Muscle of arm (tissue), 14 donors: ENCODE measurements at places on chromosomes 5 and 9.

DNA sequence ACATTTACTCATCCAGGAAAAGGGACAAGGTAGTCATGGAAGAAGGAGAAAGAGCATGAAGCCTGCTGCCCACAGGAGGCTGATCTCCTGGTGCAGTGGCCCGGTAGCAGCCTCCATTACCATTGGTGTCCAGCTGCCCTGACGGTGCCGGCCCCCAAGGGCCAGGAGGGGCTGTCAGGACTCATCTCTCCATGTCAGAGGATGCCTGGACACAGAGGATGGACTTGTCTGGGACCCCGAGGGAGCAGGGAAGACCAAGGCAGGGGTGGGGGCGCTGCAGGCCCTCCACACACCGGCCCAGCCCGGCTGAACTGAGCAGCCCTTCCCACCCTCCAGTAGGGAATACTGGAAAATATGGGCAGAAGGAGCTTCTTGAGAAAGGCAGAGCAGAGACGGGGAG, 52.2 kb downstream of the IRX2 start:
- no peak for DNase-seq

- no peak for DNase-seq
Measured at GRCh38 chr9:136296434-136297015, 7.4 kb downstream of the CCDC187 start.

DNA sequence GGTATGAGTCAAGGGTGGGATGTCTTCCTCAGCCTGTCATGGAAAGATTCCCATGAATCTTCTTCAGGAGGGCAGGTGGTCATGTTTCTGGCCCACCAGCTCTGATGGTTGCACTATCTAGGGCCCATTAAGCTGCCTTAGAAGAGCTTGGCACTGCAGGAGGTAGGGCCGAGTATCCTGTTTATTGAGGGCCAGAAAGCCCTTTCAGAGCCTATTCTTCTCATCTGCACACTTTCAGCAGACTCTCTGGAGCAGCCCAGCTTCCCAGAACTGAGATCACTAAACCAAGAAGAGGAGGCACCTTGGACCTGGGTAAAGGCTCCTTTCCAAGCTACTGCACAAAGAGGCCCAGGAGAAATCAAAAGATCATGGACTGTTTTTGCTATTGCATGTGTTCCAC, 146.5 kb downstream of the MTX3 start:
- DNase-seq = no peak

GRCh38 chr5:33488558-33489355, 48.0 kb downstream of the TARS1 start:
- no peak for DNase-seq

GRCh38 chr9:126721564-126721981, 83.3 kb upstream of the ZBTB43 start:
- DNase-seq = no peak

DNA sequence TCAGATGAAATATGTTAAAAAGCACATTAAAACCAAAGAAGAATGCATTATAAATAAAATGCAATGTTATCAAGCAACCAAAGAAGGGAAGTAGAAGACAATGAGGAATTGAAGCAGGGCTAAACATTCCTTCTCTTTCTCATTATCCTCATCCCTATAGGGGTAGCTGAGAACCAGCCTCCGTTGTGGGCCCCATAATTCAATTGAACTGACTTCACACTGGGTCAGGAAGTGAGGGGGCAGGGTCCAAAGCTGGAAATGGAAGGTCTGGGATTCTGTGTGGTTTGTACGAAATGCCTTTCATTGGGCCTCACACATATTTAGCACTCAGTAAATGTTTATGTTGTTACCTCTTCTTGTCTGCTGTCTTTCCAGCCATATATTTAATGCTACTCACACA, 220.4 kb upstream of the CD180 start:
- DNase-seq = no peak

DNA sequence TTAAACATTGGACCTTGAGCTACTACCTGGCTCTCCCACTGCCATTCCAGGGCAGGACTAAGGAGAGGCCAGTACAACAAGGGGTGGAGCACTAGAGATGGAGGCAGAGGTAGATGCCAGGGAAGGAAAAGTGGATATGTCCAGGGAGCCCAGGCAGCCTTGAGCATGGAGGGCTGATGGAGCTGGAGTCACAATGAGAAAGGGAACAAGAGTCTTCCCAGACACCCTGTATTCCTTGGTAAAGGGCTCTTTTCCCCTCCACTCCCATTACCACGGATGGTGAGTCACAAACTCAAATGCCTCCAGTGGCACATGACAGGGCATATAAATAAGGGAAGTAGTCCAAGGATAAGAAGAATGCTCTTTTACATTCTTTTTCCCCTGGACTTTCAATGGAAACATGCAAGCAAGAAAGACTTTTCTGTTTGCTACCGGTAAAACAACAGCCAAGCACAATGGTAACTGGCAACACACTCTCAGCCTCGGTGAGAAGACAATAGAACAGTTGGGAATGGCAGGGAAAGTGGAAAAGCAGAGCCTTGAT, 16.7 kb downstream of the ERAP1 start:
- DNase-seq = no peak

GRCh38 chr5:151126199-151126645, 31.4 kb downstream of the ANXA6 start:
- peak; percentile 58 for DNase-seq

GRCh38 chr5:132110930-132111329, 37.3 kb downstream of the CSF2 start:
- DNase-seq = no peak

DNA sequence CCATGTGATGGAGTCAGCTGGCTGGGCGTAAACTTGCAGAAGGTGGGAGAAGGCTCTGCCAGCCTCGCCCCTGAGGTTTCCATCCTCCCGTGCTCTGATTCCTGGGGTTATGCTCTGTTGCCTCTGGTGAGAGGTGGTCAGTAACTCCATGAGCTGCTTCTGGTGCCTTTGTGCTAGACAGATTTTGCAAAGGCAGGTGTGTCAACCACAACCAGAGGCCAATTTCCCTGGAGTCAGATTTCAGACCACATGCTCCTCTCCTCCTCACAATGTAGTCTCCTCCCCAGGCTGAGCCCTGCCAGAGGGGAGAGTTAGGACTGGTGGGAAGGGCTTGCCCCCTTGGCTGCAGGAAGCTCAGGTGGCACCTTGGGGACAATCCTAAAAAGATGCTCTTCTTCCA, 38.8 kb upstream of the TENT4A start:
- DNase-seq = no peak

- DNase-seq = no peak
Measured at GRCh38 chr5:65418661-65419060, 63.1 kb downstream of the ADAMTS6 start.

GRCh38 chr5:77876316-77876715, 100.2 kb upstream of the TBCA start:
- no peak for DNase-seq

DNA sequence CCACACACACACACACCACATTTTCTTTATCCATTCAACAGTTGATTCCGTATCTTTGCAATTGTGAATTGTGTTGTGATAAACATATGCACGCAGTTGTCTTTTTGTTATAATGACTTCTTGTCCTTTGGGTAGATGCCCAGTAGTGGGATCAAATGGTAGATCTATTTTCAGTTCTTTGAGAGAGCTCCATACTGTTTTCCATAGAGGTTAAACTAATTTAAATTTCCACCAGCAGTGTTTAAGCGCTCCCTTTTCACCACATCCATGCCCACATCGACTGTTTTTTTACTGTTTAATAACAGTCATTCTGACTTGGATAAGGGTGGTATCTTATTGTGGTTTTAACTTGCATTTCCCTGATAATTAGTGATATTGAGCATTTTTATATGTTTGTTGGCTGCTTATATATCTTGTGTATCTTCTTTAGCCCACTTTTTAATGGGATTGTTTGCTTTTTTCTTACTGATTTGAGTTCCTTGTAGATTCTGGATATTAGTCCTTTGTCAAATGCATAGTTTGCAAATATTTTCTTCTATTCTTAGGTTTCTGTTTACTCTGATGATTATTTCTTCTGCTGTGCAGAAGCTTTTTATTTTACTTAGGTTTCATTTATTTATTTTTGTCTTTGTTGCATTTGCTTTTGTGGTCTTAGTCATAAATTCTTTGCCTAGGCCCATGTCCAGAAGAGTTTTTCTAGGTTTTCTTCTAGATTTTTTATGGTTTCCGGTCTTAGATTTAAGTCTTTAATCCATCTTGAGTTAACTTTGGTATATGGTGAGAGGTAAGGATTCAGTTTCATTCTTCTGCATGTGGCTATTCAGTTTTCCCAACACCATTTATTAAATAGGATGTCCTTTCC, 82.4 kb downstream of the SH3RF2 start:
- no peak for DNase-seq

DNA sequence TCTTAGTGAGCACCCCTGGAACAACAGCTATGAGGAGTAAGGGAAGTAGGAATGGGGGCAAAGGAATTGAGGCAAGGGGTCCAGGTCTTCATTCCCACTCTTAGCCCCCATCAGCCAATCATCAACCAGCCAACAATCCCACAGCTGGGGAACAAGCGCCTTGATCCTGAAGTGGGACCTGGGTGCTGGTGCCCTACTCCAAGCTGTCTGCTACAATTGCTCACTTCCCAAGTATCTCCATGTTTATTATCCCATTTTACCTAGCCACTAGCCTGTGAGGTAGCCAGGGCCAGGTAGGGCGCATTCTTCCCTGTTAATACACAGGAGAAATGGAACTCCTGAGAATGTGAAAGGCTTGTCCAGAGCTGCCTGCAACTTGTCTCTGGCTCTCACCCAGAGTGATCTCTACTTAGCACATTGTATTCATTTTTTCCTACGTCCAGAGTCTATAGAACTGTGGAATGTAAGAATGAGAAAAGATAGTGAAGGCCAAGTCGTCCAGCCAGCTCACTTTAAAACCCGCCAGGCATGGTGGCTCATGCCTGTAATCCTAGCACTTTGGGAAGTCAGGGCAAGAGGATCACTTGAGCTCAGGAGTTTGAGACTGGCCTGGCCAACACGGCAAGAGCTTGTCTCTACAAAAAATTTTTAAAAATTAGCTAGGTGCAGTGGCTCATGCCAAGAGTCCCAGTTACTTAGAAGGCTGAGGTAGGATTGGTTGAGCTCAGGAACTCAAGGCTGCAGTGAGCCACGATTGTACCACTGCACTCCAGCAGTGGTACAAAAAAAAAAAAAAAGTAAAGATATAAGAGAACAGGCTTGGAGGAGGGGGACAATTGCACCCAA, 6.2 kb upstream of the DNAJC18 start:
- DNase-seq = peak; percentile 63

- no peak for DNase-seq
Measured at GRCh38 chr9:17761984-17762676, 183.3 kb downstream of the SH3GL2 start.

DNA sequence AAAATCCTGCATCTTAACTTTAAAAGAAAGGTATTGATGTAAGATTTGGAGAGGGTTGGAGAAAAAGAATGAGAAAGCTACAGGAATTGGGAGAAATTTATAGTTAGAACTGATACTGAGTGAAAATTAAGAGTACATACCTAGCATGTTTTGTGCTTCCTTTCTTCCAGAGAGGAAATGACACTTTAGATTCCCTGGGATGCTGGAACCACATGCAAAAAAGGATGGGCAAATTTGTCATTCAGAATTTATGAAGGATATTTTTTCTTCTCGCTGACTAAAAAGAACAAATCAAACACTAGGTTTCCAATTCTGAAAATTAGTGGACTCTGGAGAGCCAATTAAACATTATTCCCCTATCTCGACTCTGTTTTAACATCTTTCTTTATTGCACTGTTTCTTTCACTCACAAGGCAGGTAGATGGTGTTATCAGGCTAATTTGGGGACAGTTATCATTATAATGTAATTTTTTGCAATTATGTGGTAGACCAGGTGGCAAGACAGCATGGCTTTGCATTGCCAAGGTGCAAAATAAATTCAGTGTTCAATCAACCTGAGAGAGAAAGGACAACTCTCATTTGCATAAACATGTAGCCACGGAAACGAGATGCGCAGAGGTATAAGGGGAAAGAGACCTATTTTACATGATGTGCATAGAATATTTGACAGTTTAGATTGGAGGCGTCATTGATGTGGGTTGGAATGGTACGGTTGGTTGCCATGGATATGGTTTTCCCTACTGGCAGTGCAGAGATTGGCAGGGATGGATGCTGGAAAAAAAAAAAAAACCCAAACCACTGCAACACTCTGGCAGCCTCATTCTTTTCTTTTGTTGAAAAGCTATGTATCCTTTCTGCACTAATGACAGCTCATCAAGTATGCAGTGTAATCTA, 320.4 kb upstream of the CCNH start:
- no peak for DNase-seq

GRCh38 chr5:59038798-59039295, 456.0 kb downstream of the RAB3C start:
- peak; percentile 44 for DNase-seq

DNA sequence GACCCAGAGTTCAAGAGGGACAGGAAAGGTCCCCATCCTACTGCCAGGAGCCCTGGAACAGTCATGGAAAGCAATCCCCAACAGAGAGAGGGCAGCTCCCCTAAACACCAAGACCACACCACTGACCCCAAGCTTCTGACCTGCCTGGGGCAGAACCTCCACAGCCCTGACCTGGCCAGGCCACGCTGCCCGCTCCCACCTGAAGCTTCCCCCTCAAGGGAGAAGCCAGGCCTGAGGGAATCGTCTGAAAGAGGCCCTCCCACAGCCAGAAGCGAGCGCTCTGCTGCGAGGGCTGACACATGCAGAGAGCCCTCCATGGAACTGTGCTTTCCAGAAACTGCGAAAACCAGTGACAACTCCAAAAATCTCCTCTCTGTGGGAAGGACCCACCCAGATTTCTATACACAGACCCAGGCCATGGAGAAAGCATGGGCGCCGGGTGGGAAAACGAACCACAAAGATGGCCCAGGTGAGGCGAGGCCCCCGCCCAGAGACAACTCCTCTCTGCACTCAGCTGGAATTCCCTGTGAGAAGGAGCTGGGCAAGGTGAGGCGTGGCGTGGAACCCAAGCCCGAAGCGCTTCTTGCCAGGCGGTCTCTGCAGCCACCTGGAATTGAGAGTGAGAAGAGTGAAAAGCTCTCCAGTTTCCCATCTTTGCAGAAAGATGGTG, 31.6 kb downstream of the CD180 start:
- DNase-seq = no peak

DNA sequence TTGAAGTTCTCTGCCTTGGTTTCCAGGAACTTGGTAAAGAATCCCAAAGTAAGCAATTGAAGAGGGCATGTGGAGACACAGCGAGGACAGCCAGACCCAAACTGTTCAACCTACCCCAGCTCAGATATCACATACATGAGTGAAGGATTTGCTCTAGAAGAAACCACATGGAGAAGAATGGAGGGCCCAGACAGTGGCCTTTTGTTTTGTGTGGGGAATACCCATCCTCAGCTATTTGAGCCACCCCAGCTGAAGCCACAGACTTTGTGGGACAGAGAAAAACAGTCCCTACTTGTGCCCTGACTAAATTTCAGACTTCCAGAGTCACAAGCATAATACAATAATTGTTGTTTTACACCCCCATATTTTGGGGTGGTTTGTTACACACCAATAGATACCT, 387.1 kb downstream of the ZSWIM6 start:
- DNase-seq = no peak

- DNase-seq = no peak
Measured at GRCh38 chr9:2389404-2389803, 232.2 kb upstream of the VLDLR start.

GRCh38 chr9:19728101-19728500, 60.7 kb downstream of the SLC24A2 start:
- DNase-seq = no peak

- DNase-seq = no peak
Measured at GRCh38 chr9:89532478-89532877, 34.6 kb upstream of the SEMA4D start.

GRCh38 chr9:84490206-84490841, 149.8 kb upstream of the SLC28A3 start:
- DNase-seq = peak; percentile 9

- DNase-seq = no peak
Measured at GRCh38 chr9:16348531-16348930, 521.9 kb downstream of the BNC2 start.
